ENCODE measurements at places on chromosomes 6 and 20.

GRCh38 chr6:33018904-33019303 is 9.5 kb upstream of the HLA-DOA start:
- peak; percentile 43 for DNase-seq

GRCh38 chr20:41078329-41078728 is 49.7 kb downstream of the TOP1 start:
- DNase-seq, result peak; percentile 63

- no peak for DNase-seq
Observed at GRCh38 chr6:37840940-37841300, 21.4 kb downstream of the ZFAND3 start.

DNA sequence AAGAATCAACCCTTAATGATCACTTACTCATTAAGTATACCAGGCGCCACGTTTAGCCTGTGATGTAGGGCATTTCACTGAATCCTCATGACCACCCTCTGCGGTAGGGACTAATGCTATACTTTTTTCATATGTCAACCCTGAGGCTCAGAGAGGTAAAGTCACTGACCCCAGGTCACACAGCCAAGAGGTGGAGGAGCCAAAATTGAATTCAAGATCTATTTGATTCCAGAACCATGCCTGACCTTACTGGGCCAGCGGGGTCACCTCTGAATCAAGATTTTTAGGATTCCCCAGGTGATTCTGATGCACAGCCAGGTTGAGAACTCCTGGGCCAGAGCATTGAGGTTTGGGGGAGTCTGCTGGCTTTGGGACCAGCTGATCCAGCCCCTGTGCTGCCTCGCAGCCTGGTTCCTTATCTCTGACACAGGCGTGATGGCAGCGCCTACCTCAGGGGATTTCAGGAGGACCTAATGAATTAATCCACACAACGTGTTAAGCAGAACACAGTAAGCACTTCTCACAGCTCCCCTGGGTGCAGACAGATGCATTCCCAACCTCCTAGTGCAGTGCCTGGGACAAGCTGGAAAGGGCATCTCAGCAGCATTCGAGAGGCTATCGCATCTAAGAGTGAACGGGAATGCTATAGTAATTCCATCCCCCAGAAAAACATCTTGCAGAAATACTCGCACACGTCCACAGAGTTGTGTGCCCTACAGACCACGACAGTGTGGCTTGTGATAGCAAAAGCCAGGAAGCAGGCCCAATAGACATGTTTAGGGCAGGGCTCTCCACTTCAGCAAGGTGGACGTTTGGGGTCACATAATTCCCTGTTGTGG is 101.4 kb upstream of the PTPN1 start:
- no peak for DNase-seq

DNA sequence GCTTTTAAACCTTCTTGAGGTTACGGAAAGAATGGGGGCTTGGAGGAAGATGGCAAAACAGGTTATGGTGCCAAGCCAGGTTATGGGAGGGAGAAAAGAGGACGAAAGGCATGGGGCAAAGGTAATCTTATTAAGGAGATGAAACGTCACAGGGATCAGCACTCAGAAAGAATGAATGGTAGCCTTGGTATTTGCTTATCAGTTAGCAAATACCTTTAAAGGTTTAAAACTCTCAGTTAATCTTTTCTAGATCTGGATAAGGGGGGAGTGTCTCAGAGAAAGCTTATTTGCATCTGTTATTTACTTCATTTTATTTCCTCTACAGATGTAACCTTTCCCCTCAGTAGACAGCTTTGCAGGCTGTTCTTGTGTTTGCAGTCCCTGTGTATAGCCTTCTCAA is 55.5 kb upstream of the EEF1E1 start:
- no peak for DNase-seq

- DNase-seq, result peak; percentile 31
Observed at GRCh38 chr20:1382670-1383069, 10.2 kb downstream of the FKBP1A start.

All from myocyte (in vitro differentiated cells).